ENCODE measurements at places on chromosomes 3 and 15.

DNA sequence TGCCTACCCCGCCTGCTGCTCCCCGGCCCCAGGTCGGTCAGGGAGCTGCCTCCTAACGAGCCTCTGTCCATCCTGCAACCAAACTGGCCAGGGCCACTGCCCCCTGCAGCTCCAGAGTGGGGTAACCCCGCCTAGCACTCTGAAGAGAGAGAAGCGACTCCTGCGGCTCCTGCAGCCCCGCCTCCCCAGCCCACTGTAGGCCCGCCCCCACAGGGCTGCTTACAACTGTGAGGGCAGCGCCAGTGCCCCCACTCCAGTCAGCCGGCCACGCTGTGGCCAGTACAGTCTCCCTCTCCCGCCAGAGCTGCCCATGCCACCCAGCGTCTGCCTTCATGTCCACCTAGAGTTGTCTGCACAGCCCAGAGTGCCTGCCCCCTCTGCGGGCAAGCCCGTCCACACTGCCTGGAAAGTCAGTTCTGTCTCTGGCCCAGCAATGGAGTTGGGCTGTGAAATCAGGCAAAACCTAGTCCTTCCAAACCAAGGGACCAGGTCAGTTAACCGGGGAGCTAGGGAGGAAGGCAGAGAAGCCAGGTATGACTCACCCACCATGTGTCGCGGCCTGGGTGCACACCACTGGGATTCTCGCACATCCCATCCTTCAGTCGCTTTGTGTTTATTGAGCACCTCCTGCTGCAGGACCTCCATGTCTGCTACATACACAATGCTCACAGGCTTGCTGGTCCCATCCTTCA lies 2.4 kb downstream of the UCN2 start:
- no peak for DNase-seq

- no peak for DNase-seq
These were observed 8.4 kb upstream of the HRH1 start for GRCh38 chr3:11145888-11146287.

DNA sequence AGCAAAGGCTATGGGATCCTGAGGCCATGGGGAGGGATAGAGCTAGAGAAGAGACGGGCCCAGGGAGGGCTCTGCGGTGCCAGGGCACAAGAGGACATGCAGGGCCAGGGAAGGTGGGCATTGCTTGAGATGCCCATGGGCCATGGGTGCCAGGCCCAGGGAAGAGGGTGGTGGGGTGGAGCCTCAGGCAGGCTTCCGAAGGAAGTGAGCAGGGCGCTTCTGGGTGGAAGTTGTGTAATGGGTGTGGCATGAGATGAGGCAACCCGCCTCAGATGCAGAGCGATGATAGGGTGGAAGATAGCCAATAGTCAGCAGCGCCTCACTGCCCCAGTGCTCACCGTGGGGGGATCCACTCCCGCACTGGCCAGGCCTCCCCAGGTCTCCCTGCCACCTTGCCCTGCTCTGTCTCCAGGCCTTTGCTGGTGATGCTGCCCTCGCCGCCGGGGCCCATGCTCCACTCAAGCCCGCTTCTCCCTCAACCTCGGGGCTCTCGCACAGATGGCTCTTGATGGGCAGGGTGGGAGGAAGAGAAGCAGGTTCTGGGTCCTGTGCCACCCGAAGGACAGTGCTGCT lies 51.4 kb downstream of the DNAJB8 start:
- DNase-seq, result no peak

DNA sequence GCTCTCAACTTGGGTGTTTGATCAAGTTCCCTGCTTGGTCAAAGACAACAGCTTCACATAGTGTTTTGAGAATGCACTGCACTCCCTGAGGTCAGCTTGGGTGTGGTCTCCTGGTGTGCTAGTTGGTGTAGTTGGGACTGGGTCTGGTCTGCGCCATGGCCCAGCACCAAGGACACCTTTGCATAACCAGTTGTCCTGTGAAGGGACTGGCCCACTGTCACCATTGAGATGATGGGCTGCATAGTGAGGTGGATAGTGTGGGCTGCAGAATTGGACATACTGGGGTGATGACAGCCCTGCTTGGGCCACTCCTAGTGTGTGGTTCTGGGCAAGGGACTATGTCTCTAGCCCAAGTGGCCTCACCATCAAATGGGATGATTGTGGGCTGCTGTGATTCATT lies 9.5 kb downstream of the RPSA start:
- DNase-seq, result no peak

- DNase-seq, result no peak
These were observed 35.6 kb downstream of the APBA2 start for GRCh38 chr15:28921336-28921735.

DNA sequence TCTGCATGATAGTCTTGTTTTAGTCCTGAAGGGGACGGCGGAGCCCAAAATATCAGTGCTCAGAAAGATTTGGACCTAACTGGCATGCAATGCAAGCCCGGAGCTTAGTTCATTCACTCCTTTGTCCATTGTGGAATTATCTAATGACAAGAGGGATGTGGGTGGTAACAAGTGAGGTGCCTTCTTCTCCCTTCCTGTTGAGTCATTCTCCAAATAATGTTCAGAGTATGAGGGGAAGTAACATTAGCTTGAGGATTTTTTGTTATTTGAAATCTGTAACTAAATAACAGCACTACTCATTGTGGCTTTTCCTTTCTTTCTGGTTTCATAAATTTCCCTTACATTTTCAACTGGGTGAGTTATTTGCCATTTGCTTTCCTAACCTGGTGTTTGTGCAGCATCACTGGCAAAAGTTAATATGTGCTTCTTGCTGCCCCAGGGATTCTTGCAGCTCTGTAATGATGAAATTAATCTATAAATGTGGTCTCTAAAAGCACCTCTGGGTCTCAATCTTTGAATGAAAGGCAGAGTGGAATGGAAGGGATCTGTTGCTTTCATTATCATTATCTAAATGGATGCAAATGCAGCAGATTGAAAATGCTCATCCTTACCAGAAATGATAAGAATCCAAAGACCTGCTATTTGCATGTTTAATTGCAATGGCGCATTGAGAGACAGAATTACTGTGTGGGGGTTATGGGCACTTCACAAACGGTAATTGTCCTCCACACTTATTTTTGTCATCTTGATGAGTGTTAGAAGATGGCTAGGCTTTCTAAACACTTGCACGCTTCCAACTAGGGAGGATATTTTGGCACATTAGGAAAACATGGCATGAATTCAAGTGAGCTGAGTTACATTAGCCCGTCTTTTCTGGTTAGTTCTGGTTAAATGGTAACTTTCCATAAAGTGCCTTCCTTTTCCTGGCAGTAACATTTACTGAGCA lies 89.9 kb upstream of the MITF start:
- no peak for DNase-seq

- no peak for DNase-seq
These were observed 14.4 kb upstream of the BBX start for GRCh38 chr3:107508331-107508730.

DNA sequence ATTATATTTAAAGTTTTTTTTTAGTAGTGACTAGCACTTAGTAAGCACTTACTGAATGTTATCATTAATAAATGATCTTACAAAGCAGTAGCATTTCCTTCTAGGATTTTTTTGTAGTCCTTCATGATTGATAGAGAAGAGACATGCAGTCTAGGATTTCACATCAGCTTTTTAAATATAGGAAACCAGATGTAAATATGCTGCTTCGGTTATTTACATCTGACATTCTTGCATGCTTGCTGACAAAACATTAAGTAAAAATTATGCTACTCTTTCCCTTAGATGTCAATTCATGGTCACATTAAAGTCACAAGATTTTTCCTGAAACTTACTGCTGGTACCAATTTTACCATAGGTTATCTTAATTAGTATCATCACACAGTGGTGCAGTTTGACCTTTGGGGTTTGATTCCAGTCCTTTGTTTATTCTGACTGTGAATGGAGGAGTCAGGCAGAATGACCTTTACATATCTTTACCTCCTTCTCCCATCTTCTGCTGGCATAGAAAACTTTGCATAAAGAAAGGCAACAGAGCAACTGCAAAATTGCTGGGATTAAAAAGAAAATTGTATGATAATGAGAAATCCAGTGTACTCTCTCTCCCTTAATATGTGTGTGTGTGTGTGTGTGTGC lies 286.5 kb downstream of the LPP start:
- no peak for DNase-seq

DNA sequence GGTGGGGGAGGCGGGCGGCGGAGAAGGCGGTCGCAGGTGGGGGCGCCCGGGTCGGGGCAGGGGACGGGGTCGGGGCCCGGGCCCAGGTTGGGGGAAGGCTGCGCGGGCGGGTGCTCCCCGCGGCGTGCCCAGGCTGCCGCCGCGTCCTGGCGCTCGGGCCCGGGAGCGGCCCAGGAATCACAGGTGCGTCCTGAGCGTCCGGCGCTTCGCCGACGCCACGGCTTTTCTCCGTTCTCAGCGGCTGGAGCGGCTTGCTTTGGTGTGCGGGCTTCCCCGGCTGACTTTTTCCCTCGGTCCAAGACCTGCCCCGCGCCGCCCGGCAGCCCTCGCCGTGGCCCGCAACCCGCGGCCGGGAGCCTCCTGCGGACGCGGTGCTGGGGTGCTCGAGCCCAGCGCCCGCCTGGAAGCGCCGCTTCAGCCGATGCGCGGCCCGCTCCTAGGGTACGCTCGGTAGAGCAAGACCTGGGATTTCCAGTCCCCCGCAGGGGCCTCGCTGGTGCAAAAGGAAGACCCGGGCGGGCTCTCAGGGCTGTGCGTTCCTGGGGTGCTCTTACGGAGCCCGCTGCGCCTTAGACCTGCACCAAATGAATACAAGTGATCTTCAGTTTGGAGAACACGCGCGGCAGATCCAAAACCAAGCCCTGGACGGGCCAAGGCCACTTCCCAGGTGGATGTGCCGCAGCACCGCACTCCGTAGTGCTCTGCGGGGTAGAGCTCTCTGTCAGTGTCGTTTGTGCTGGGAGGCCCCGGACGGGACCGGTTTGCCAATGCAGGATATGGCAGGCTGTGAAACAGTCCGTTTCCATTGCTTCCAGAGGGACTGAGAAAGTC lies 639 bp downstream of the NIPA1 start:
- peak; percentile 33 for DNase-seq

DNA sequence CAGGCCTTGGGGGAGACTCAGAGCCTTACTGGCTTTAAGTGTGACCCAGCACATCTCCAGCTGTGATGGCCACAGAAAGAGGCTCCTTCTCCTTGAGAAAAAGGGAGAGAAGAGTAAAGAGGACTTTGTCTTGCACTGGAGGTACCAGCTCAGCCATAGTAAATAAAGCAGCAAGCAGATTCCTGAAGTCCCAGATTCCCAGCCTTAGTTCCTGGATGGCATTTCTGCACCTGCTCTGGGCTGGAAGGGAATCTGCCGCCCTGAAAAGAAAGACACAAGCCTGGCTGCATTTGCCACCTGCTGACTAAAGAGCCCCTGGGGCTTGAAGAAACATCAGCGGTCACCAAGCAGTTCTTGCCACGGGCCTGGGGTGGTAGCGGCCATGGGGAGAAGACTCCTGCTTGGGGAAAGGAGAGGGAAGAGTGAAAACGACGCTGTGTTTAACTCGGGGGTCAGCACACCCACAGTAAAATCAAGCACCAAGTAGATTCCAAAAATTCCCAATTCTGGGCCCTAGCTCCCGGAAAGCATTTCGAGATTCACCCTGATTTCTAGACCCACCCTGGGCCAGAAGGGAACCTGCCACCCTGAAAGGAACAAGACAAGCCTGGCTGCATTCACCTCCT lies 24.2 kb upstream of the TNK2 start:
- DNase-seq, result no peak

GRCh38 chr15:68148039-68148438 lies 57.1 kb downstream of the CALML4 start:
- no peak for DNase-seq

- DNase-seq, result no peak
These were observed 218.2 kb downstream of the ADAMTS17 start for GRCh38 chr15:100123611-100124010.

DNA sequence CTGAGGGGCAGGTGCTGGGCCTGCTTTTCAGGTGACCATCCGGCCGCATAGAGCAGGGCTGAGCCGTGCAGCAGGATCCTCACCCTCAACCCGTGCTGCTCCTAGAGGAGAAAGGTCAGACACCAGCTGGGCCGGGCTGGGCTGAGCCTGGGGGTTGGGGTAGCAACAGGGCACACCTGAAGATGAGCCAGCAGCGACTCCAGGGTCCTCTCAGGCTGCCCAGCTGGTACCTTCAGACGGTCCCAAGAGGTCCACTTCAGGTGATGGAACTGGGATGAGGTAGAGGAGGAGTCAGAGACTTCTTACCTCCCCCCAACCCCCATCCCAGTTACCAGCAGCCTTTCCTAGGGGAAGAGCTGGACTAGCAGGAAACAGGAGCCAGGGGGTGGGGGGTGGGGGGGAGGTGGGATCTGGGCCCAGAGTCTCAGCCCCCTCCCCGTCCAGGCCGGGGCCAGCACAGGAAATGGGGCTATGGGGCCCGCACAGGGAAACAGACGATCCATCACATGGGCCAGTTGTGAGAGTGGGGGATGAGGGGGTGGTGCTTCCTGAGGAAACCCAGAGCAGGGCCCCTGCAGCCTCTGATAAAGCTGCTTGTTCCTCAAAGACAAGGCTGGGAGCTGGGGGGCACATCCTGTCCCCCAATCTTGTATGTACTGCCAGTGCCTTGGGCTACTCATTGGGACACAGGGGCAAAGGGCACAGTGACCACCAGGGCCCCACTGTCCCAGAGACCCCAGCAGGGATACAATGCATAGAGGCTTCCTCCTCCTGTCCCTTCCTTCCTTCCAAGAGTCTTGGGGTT lies 3.0 kb downstream of the INKA1 start:
- DNase-seq, result peak; percentile 32

DNA sequence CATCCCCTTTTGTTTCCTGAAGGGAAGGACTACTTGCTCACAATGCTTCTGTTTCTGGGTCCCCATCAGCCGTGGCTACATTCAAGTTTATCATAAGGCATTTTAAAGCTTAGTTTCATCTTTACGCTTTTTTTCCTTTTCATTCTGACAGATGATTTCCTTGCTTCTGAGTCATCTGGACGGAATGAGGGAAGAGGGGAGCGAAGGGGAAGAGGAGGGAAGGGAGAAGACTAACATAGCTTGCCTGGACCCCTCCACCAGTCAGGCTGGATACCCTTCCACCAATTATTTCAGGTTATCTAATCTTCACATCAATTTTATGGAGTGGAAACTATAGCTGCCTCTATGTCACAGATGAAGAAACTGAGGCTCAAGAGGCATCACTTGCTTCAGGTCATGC lies 27.6 kb downstream of the FAM3D start:
- no peak for DNase-seq

- peak; percentile 86 for DNase-seq
These were observed 11.2 kb downstream of the TNFSF10 start for GRCh38 chr3:172511783-172512762.

Measured in stimulated activated CD4-positive, alpha-beta T cell treated with anti-CD3 and anti-CD28 coated beads, Interleukin-15, amount 100 ng/mL, for 24 hours (primary cell).